ENCODE measurements at places on chromosomes 1 and 21. TPM values are rescaled to one million over a fixed set of nuclear protein-coding genes. Genes with fewer than 3 reads are reported as not detected.

The OLIG2 gene
- total RNA-seq = not detected

The GPR3 gene
- 0.73 TPM for total RNA-seq

The TRIM17 gene
- total RNA-seq = not detected

The SELL gene
- total RNA-seq = under 0.01 TPM

The SERPINC1 gene
- total RNA-seq = not detected

The MROH9 gene
- total RNA-seq = not detected

The FLG2 gene
- total RNA-seq = not detected

The PTPRU gene
- total RNA-seq = 20.1 TPM

The CHIA gene
- not detected for total RNA-seq

The PROX1 gene
- total RNA-seq = 0.37 TPM

The TSNAX gene
- 28.3 TPM for total RNA-seq

The GUCA2A gene
- total RNA-seq = not detected

The OTUD7B gene
- total RNA-seq = 11.9 TPM

The TNNT2 gene
- not detected for total RNA-seq

The OR2L5 gene
- total RNA-seq = not detected

The FALEC gene
- not detected for total RNA-seq

The LYPD8 gene
- not detected for total RNA-seq

The TCHHL1 gene
- not detected for total RNA-seq

The GPA33 gene
- not detected for total RNA-seq

The TMEM269 gene
- total RNA-seq = not detected

The INKA2 gene
- total RNA-seq = 8.0 TPM

The PLEKHN1 gene
- 1.2 TPM for total RNA-seq

The SLC22A15 gene
- 7.0 TPM for total RNA-seq

The OR2T27 gene
- total RNA-seq = not detected

The SERINC2 gene
- total RNA-seq = 15.4 TPM

The GLIS1 gene
- 1.5 TPM for total RNA-seq

The FCRLB gene
- 5.5 TPM for total RNA-seq

The NGF gene
- total RNA-seq = 0.20 TPM

The MROH7 gene
- 0.37 TPM for total RNA-seq

The KRTAP19-3 gene
- total RNA-seq = not detected

The BARHL2 gene
- total RNA-seq = not detected

The ANGPTL1 gene
- 1.6 TPM for total RNA-seq

The SPRR2A gene
- total RNA-seq = not detected

The C8B gene
- not detected for total RNA-seq

Measured in subcutaneous preadipocyte (primary cell).